Astrocyte of the cerebellum (primary cell): ENCODE measurements at places on chromosomes 7 and 10.
A peak's percentile ranks its signal among the peaks of the same experiment; 100 is the strongest.

DNA sequence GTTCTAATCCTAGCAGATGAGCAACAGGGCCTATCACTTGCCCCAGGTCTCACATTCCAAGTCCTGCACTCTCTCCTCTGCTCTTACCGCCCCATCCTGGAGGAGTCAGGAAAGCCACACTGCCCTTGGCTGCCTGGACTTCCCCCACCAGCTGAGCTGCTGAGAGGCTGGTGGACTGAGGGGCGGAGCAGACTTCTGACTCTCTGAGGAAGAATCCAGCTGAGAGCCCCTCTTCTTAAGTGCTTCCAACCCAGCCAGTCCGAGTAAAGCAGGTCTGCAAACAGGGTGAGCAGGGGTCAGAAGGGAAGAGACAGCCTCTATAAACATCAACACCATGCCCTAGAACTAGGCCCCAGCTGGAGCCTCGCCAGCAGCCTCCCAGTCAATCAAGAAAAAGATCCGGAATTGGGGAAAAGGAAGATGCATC is 92.4 kb upstream of the TMEM72 start:
- no peak for DNase-seq

DNA sequence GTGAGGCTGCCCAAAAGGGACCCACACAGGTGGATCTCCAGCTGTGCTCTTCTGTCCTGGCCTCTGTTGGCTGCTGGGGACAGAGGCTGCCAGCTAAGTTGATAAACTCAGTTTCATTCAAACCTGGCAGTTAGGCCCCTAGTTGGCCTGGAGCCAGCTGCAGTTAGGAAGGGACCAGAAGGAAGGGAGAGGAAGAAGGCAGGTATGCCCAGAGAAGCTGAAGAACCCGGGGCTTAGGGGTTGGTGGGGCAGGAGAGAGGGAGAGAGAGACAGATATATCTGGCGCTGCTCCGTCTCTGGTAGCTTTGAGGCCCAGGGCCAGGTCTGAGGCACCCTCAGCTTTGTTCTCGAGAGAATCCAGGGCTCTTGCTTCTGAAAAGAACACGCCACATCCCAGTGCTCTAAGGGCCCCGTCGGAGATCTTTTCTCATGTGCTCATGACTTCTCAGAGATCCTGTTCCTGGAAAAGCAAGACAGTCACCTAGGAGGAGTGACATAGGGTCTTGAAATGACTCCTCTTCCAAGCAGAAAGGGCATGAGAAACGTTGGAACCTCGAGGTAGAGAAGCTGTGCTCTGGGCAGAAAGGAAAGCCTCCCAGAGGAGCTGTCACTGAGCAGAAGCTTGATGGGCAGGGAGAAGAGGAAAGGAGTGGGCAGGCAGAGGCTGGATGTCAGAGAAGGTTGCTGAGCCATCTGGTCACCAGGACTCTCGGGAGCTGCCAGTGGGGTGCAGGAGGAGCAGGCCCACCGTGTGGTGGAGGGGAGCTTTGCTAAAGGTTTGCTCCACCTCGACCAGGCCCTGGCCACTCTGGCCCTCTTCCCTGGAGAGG is 153.6 kb downstream of the ARHGAP21 start:
- no peak for DNase-seq

DNA sequence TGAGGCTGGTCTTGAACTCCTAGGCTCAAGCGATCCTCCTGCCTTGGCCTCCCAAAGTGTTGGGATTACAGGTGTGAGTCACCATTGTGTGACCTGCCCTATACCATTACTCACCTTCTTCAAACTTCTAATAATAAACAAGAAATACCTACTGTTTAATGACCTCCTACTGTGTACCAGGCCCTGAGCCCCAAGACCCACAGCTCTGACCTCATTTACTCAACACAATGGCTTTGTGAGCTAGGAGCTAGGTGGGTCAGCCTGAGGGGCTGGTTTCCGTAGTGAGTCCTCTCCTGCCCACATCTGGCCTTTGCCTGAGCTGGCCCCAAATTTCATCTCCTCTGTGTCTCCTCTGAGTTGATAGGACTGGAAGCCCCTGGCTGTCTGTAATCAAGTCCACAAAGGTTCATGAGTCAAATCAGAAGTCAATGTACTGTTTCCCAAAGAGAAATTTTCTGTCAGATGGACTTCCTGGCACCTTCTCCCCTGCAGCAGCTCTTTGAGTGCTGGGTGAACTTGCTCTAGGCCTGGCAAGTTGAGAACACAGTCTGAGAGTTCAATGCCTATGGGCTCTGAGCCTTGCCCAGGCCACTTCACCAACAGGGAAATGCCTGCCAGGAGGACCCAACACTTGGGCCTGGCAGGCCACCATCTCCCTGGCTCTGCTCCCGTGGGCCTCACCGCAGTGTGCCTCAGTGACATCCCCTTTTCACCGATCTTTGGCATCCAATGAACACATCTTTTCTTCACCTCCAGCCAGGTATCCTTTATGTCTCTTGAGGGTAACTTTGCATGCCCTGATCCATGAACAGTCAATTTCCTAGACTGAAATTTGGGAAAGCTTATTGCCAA is 24.0 kb downstream of the NEURL1 start:
- DNase-seq: no peak

DNA sequence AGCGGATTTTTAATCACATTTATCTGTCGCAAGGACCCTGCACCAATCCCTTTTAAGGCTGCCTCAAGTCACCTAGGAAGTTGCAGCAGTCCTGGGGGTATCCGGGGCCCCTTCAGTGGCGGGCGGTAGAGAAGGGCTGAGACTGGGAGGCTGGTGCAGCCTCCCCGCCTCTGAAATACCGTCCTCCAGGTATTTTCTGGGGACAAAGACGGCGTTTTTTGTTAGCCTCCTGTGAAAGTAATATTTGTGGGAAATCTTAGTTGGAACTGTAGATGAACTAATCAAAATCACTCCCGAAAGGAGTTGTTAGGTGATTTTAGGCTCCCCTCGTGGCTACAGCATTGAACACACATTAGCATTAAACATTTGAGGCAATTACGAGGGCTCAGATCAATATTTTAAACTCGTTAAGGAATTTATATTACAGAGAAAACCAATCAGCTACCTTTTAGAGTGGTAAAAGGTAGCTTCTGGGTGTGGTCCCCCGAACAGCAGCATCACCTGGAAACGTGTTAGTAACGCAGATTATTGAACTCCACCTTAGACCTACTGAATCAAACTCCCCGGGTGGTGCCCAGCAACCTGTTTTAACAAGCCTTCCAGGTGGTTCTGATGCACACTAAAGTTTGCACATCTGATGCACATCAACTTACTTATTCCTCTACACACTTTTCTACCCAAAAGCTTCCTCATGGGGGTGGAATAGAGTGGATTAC is 530 bp upstream of the ANXA7 start:
- no peak for DNase-seq

GRCh38 chr7:90723233-90723632 is 127.1 kb downstream of the CDK14 start:
- no peak for DNase-seq

DNA sequence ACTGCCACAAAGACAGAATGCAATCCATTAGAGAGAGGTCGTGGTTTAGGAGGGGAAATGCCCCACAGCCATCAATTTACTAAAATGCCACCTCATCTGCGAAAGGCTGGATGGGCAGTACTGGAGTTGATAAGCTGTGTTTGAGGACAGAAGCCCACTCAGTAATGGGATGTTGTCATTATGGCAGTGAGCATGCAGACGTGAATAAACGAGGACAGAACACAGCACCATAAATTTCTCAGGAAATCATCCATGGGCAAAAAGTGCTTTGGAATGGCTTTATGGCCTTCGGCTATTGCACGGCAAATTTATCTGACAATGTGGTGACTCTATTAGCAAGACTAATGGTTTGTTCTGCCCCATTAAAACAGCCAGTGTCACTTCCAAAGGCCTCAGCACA is 15.9 kb upstream of the C10orf53 start:
- DNase-seq: no peak

GRCh38 chr10:12344375-12345110 is 4.8 kb upstream of the CAMK1D start:
- DNase-seq: no peak

DNA sequence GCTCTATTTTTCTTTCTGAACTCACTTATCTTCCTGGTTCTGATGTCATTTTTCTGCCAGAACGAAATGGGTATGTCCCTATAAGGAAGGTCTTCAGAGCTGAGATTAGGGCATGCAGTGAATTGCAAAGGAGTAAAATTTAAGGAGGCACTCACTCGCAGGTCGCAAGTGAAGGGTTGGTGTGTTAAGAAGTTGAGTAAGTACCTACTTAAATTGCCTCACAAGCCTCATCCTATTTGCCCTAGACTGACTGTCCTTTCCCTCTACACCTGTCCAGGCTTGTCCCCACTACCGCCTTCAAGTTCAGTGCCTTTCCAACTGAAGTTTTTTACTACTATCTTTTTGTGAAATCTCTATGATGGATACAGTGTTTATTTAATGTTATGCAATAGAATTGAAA is 191.5 kb downstream of the AHR start:
- no peak for DNase-seq

- no peak for DNase-seq
Measured at GRCh38 chr10:44581996-44582395, 197.1 kb upstream of the CXCL12 start.

- no peak for DNase-seq
Measured at GRCh38 chr10:76195654-76196390, 764.4 kb downstream of the LRMDA start.

GRCh38 chr10:4242561-4243035 is 457.6 kb upstream of the KLF6 start:
- DNase-seq: peak; percentile 95

DNA sequence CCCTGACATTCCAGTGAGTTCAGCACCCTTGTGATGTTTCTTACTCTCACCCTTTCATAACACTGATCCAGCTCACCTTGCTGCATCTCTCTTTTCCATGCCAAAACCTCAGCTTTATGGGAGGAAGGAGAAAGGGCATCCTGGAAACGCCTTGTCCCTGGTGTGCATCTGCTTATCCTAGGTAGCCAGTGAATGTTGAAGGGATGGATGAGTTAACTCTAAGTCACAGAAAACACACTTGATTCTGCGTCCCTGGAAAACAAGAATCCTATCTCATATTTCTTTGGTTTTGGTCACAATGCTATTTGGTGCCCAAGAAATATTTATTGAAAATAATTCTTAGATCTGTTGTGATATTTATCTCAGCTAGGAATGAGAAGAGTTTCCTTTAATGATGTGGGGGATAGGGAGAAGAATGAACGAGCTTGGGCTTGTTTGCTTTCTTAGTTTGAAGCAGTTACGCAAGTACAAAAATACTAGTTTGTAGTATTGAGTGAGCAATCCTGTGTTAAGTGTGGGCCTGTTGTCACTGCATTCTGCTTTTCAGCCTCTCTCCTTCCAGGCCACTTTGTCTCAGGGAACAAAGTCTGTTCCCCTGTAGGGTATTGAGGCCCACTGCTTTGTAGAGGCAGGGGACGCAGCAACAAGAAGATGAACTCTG is 126.5 kb downstream of the ARID5B start:
- no peak for DNase-seq

DNA sequence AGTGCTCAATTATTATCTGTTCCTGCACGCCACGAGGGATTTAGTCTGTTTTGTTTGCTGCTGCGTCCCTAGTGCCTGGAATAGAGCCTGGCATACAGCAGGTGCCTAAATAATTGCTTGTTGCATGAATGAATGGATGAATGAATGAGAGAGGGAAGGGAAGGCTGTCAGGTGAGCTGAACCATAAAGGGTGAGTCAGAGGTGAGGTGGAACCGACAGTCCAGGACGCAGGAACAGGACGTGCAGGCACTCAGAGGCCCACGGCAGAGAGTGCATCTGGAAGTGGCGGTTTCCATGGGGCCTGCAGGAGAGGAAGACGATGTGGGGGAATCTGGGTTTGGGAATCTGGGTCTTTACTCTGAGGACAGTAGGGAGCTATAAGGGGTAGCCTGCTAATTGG is 17.7 kb upstream of the PPIF start:
- no peak for DNase-seq

DNA sequence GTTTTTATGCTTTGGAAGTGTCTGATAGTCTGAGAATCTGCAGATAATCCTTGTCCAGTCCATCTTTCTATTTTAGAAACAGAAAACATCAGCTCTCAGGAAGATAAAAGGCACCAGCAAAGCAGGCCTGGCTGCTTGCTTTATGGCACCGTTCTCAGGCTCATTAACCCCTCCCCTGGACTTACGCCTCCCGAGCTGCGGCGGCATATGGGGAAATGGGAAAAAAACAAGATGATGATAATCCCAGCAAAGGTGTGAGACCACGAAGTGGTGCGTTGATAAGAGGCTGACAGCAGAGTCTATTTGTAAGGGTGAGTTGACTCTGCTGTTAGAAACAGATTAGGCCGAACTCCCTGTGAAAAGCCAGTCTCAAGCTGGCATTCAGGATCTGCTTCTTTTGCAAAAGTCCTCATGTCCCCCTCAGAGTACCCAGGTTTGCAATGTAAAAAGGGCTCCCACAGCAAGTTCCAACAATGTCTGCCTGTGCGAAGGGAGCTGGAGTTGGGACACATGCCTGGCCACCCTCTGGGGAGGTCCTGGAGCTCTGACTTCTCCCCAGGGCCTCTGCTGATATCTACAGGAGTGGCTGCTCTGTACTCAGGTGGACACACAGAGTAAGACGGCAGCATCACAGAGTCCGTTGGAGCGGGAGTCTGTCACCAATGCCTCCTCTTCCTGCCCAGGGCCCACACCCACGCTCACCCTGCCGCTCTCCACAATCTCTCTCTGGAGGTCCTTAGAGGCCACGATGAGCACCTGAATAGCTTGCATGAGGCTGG is 54.3 kb downstream of the SPDYE5 start:
- no peak for DNase-seq

DNA sequence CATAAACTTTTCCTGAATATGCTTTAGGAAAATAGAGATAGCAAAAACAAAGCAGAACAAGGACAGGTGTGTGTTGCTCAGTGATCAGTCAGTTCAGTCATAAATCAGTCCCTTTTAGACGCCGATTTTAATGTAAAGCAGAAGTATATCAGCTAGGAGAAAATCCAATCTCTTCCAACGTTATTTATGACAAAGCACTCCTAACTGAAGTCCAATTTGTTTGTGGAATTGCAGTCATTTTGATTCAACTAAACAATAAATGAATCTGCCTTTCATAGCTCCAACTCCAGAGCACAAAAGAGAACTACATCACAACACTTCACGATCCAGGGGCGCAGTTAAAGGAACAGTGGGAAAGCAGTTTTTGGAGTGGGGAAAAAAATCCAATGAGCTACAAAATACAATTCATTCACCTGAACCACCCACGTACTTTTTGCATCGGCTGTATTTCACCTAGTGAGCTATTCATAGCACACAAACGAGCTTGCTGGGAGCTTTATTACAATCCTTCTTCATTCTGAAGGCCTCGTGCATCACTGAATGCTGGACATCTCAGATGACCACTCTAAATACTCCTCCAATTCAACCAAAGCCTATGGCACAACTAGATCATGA is 151.3 kb downstream of the LRRN3 start:
- no peak for DNase-seq

- no peak for DNase-seq
Measured at GRCh38 chr7:140358412-140359051, 39.8 kb downstream of the SLC37A3 start.

- DNase-seq: no peak
Measured at GRCh38 chr7:159237022-159237653, 92.5 kb upstream of the VIPR2 start.

- DNase-seq: no peak
Measured at GRCh38 chr10:98425511-98426352, 10.8 kb upstream of the PYROXD2 start.
